ENCODE measurements at places on chromosomes 16 and 17.
A peak's percentile ranks its signal among the peaks of the same experiment; 100 is the strongest.

- DNase-seq: no peak
These were observed 78.9 kb downstream of the C16orf95 start for GRCh38 chr16:87238361-87238715.

GRCh38 chr16:11224096-11224893, 31.7 kb downstream of the SOCS1 start:
- peak; percentile 83 for DNase-seq

GRCh38 chr17:39573447-39574298, 34.0 kb downstream of the NEUROD2 start:
- DNase-seq: peak; percentile 35

GRCh38 chr16:67173808-67174705, 3.7 kb downstream of the NOL3 start:
- peak; percentile 88 for DNase-seq

DNA sequence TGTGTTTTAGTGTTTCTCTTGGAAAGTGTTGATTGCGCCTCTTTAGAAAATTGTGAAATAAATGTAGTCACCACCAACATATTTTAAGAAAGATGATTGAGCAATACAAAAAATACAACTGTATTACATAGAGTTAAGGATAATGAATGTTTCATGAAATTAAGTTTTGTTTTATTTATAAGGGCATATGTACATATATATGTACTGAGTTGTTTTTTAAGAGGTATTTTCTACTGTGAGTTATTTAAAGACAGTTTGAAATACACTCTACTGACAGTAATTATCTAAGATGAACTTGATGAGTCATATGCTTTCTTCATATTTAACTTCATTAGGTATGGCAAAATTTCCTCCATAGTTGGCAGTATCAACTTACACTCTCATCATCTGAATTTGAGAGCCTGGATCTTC, 411.7 kb downstream of the HS3ST3B1 start:
- peak; percentile 73 for DNase-seq

GRCh38 chr17:49505854-49506253, 10.8 kb downstream of the NGFR start:
- DNase-seq: no peak

- no peak for DNase-seq
These were observed 333.7 kb downstream of the SEC14L1 start for GRCh38 chr17:77474292-77474988.

DNA sequence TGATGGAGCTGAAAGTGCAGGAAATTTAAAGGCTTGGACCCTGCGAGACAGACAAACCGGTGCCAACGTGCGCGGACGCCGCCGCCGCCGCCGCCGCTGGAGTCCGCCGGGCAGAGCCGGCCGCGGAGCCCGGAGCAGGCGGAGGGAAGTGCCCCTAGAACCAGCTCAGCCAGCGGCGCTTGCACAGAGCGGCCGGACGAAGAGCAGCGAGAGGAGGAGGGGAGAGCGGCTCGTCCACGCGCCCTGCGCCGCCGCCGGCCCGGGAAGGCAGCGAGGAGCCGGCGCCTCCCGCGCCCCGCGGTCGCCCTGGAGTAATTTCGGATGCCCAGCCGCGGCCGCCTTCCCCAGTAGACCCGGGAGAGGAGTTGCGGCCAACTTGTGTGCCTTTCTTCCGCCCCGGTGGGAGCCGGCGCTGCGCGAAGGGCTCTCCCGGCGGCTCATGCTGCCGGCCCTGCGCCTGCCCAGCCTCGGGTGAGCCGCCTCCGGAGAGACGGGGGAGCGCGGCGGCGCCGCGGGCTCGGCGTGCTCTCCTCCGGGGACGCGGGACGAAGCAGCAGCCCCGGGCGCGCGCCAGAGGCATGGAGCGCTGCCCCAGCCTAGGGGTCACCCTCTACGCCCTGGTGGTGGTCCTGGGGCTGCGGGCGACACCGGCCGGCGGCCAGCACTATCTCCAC, at the start of gene NOG:
Gene NOG, plus strand, starts transcription at position 54 of the 674 bp plus-strand sequence. Its CDS starts 525 bp downstream, at position 579.
- DNase-seq: peak; percentile 86

DNA sequence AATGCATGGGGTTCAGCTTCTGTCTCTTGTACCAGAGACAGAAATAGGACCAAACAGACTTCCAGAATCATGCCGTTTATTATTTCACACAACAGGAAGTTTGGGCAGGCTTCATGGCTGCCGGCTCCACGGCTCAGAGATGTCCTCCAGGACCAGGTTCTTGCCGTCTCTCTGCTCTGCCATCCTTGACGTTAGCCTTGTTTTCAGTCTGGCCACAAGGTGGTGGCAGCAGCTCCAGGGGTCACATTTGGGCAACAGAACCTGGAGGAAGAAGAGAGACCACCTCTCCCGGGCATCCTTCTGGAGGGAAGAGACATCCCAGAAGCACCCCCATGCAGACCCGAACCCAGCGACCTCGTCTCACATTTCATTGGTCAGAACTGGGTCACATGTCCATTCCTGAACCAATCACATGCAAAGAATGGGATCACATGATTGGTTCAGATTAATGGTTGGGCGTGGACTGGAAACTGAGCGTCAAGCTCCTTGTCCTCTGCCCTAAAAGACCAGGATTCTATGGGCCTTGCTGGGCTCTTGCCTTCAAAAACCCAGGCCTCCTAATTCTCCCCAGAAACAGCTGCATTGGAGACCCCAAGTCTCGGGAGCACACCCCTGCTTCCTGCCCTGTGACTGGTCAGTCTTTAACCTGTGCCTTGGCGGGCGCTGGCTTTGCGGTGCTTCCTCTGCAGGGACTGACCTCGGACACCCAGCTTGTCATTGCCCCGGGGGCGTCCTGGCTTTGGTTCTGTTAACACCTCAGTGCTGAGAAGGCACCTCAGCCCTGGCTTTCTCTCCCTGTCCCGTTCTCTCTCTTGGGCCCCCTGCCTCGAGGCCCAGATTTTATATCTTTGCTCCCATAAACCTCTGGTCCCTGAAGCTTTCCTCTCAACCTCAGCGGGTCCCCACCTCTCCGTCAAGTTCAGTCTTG, 63.3 kb downstream of the IRF8 start:
- DNase-seq: no peak

DNA sequence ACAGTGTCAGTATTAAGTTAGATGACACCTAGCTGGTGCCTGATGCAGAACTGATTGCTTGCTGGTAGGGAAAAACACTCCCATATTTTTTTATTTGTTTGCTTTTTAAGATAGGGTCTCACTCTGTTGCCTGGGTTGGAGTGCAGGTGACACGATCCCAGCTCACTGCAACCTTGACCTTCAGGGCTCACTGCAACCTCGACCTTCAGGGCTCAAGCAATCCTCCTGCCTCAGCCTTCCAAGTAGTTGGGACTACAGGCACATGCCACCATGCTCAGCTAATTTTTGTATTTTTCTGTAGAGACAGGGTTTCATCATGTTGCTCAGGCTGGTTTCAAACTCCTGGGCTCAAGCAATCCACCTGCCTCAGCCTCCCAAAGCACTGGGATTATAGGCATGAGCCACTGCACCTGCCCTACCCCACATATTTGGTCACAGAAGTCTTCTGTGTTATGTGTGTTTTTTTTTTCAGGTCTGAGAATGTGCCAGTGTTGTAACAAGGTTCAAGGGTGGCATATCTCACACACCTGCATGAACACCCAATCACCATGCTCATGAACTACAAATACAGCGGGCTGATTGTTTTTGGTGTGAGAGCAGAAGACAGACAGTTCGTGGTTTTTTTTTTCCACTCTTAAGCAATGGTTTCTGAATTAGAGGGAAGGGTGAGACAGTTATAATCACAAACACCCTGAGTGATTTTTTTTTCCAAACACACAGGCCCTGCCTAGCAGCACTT, 22.8 kb downstream of the SPAG9 start:
- peak; percentile 40 for DNase-seq

DNA sequence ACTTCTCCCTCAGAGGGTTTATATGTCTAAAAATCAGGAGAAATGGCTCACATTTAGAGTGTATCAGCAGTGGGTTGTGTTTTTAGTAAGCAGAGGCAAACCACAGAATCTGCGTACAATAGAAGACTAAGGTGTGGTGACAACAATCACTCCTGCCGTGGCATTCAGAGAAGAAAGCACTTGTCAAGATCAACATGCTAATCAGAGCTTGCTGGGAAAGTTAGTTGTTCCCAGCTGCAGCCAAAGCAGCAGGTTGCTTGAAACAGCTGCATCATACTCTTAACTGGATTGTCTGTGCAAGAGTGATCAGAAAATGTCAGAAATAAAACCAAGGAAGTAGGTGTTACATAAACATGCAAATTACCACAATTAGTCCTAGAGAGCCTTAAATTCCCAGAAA, 616.4 kb downstream of the CDH8 start:
- DNase-seq: no peak

DNA sequence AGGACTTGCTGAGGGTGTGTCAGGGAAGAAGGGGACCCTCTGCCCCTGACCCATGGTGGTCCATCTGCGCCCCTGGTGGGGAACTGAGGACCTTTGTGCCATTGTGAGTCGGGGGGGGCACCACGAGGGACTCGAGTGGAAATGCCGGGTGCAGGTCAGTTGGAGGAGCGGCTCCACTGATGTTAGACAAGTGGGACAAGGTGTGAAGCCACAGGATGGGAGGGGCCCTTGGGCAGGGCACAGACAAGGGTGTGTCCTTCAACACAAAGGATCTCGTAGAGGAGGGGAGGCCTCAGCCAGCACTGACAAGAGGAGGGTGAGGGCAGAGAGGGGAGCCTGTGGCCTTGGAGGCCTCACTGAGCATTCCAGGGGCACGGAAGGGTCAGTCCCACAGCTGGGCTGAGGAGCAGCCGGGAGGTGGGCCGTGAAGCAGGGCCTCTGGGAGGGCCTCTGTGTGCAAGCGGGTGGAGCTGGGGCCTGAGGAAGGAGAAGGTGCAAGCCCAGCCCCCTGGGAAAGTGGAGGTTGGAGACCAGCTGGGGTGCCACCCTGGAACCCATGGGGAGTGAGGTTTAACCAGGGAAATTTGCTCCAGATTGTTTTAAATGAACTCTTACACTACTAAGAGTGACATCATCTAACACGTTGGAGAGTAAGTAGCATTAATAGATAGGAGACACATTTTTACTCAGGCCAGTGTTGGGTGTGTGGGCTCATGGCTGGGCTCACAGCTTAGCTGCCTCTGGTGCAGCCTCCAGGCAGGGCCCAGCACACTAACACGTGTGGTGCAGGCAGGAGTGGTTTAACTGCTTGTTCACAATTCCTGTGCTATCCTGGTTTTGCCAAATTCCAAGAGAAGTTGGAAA, 27.9 kb downstream of the NARF start:
- DNase-seq: no peak

DNA sequence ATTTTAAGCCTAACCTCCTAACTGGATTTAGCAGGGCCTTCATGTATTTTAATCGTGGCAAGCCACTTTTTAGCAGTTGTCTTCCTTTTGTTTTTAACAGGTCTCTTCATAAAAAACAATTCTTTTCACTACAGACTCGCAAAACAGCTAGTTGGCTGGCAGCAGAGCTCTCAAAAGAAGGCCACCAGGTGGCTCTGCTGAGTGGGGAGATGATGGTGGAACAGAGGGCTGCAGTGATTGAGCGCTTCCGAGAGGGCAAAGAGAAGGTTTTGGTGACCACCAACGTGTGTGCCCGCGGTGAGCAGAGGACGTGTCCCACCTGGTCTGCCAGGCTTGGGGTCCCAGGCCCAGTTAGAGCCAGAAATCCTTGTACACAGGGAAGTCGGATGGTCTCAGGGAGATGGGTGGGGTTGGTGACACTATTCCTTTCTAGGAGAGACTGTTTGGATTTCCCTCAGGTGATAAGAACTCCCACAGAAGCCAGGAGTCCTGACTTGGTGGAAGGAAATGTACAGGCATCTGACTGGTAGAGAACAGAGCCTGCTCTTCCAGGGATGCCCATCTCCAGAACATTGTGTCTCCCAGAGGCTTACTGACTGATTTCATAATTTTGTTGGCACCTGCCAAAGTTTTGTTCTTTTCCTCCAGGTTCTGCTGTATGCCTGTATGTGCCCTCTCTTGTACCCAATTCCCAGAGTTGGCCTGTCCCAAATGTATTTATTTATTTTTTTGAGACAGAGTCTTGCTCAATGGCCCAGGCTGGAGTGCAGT, 14.9 kb upstream of the DDX19A start:
- DNase-seq: no peak

DNA sequence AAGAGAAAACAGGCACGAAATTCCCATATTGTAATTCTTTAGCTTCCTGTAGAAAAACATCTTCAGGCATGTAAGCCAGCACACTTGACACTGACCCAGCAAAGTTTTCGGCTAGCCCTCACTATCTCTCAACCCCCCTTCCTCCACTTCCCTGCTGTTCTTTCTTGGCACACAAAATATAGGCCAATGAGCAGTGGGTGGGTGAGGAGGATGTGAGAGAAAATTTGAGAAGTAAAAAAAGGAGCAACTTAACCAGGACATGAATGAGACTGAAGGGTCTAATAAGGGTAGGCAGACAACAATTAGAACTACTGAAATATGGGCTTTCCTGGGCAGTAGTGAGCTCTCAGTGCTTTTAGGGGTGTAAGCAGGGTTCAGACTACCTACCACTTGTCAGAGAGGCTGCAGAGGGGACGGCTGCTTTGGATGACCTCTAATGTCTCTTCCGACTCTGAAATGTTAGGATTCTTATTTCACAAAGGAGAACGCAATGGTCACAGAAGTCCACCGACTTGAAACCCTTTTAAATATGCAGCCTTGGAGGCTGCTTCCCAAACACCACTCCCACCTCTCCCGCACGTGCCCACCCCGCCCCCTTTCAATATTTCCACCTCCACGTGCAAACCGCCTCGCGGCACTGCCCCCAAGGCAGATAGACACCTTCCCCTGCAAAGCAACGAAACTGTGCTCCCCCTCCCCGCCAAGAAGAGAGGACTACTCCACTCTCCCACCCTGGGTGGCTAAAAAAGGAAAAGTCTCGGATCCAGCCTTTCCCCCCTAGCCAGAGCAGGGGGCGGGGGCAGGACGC, 889 bp downstream of the MBTD1 start:
- peak; percentile 55 for DNase-seq

GRCh38 chr17:78736526-78737079, 45.5 kb downstream of the CYTH1 start:
- DNase-seq: peak; percentile 60

GRCh38 chr17:50615828-50616227, 18.9 kb upstream of the ABCC3 start:
- no peak for DNase-seq

GRCh38 chr17:34081269-34081668, 173.8 kb upstream of the CCL2 start:
- peak; percentile 41 for DNase-seq

DNA sequence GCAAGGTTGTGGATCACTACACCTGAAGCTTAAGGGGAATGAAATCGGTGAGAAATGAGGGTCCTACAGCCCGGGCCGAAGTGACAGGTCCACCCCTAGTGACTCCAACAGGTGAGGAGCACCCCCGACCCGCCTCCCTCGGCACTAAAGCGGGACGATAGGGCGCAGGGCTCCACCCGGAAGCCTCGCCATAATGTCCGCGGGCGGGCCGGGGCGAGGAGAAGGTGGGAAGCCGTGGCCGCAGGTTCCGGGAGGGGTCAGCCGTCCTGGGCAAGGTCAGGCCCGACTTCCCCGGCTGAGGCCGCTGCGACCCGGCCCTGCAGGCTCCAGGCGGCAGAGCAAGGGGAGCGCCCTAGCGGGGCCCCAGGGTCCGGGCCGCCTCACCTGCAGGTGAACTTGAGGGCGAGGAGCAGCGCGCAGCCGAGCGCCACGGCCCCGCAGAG, 543 bp downstream of the TXNDC11 start:
- no peak for DNase-seq

DNA sequence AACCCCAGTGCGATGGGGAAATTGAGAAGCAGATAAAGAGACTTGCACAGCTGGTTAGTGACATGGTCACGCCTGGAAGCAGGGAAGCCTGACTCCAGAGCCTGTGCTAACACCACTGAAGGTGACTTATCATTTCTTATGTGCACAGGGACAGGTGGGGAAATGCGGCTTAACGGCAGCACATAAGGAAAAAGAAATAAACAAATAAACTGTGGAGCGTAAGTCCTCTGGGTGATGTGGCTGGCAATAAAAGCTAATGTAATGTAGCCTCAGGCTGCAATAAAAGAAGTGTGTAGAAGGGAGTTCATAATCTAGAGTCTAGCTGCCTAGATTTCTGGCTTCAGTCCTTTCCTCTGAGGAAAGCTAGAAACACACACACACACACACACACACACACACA, 10.6 kb downstream of the CDH11 start:
- DNase-seq: no peak
